ENCODE measurements at places on chromosomes 2 and 18.

DNA sequence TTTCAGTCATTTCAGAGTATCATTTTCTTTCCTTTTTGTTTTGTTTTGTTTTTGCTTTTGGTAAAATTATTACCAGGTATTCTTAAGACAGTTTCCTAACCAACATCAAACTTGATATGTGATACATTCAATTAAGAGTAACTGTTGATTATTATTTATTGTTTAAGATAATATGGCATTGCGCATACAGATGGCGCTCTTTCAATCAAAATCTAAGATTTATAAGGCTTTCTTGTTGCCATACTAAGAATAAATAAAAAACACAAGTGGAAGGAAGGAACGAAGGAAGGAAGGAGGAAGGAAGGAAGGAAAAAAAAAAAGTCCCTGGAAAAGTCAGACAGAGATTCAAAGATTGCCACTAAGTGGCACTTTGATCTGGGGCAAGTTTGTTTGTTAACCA is 1308.7 kb upstream of the FAM98A start:
- no peak for DNase-seq

GRCh38 chr2:98771721-98772524 is 41.0 kb upstream of the MGAT4A start:
- DNase-seq: no peak

GRCh38 chr2:215681799-215682596 is 246.1 kb upstream of the FN1 start:
- no peak for DNase-seq

DNA sequence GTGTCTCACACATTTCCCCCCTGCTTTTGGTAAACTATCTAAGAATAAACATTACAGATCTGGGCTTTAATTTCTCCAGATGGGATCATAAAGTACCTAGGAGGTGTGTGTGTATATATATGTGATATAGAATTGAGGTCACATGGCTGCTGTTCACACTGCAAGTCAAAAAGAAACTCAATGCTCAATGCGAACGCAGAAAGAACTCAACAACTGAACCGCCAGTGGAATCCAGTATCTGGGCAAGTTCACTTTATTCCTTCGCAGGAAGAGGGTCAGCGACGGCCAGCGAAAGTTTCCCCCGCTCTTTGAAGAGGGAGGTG is 17.7 kb downstream of the POU3F3 start:
- no peak for DNase-seq

GRCh38 chr2:232800166-232800565 is 23.8 kb upstream of the KCNJ13 start:
- DNase-seq: no peak

- DNase-seq: no peak
Measured at GRCh38 chr2:231621051-231621879, 28.6 kb downstream of the TEX44 start.

- DNase-seq: no peak
Measured at GRCh38 chr2:49812730-49813129, 658.4 kb upstream of the FSHR start.

- no peak for DNase-seq
Measured at GRCh38 chr2:99444222-99444621, 45.6 kb downstream of the REV1 start.

DNA sequence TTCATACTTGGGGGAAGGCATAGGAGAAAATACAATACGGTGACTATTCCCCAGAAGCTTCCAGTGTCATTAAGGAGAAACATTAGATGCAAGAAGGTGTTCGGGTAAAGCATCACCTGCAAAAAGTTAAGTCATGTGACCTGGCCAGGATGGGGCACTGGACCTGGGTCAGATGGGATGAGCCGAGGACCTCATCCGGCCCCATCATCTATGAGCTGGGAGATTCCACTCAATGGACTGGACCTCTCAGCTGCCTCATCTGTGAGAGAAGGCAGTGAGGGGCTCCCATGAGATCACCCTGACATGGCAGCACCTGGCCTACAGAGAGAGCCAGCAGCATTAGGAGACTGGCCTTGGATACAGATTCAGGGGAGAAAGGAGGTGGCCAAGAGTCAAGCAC is 111.4 kb upstream of the TEX51 start:
- DNase-seq: no peak

- DNase-seq: no peak
Measured at GRCh38 chr2:16249246-16250055, 309.1 kb downstream of the MYCN start.

GRCh38 chr18:63508596-63508995 is 31.8 kb downstream of the SERPINB5 start:
- DNase-seq: no peak

DNA sequence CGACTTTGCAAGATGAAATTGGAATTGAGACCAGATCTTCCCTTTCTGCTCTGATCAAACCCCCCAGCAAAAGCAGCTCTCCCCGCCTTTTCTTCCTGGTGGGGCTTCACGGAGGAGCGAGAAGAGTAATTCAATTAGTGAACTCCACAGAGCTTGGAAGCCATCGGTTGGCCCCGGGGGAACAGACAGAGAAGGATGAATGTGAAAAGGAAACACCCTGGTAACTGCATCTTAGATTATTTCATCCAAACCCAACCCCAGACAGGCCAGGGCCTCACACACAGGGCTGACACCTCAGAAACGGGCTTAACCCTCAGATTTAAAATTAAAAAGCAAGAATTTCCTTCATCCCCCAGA is 18.3 kb downstream of the SMAD7 start:
- DNase-seq: no peak

DNA sequence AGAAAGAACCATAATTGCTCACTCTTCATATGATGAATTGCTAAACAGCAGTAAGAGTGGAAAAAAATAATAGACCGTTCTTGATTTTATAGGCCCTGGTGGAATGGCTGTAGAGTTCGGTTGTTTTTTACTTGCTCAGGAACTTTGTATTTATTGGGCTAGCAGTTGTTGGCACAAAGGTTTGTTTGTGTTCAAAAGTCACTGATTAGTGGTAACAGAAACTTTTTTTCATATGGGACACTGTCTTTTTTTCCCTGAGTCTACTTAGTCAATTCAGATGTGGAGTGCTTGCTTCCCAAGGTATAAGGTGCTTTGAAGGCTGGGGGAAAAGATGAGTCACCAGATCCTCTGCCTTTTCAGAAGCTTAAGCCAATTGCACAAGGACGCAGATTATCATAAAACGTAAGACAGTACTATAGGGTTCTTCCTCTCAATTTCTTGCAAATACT is 25.8 kb downstream of the PHLPP1 start:
- no peak for DNase-seq

GRCh38 chr18:31041271-31042083 is 1.1 kb downstream of the DSC3 start:
- no peak for DNase-seq

- DNase-seq: no peak
Measured at GRCh38 chr18:12625241-12625640, 32.7 kb downstream of the SPIRE1 start.

DNA sequence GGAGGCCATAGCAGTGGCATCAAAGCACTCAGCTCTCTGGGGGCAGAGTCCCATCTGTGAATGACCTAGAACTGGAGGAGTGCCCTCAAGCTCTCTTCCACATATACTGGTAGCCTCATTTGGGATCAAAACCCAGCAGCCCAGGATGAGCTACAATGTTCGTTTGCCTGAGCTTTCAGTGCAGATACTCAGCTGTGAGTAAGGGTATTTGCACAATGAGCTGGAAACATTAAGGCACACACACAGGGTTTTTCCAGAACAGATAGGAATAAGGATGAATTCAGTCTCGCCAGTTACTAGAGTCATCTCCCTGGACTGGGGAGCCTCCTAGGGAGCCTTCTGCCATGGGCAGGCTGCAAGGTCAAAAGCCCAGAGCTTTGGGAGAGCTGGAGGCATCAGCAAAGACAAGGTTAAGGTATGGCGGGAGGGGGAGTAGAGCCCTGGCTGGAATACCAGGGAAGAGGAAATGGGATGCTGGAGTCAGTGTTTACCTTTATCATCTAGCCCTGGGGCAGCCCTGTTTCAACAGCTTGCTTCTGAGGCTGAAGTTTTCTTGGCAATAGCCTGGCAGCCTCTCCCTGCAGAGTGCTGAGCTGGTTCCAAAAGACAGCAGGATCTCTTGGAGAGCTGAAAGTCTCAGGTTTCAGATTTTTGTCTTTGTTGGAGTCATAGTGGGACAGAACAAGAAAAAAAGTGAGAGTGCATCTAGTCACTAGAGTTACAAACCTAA is 187.7 kb downstream of the LOXHD1 start:
- no peak for DNase-seq

- no peak for DNase-seq
Measured at GRCh38 chr2:72573232-72573631, 252.6 kb downstream of the EXOC6B start.

DNA sequence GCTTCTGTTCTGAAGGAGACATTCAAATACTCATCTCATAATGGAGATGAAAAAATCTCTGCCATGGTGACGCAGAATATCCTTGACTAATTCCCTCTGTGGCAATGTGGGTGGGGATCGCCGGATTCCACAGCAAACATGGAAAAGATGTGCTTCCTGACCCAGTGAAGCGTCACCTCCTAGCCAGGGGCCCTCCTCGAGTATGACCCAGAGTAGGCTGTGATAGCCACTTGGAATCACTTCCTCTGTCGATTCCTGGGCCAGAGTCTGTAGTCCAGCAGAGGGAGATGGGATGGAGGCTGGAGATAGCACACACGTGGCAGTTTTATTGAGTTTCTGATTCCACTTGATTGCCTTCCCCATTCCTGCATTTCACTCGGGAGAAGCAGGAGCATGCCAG is 36.8 kb downstream of the DRC1 start:
- DNase-seq: no peak

DNA sequence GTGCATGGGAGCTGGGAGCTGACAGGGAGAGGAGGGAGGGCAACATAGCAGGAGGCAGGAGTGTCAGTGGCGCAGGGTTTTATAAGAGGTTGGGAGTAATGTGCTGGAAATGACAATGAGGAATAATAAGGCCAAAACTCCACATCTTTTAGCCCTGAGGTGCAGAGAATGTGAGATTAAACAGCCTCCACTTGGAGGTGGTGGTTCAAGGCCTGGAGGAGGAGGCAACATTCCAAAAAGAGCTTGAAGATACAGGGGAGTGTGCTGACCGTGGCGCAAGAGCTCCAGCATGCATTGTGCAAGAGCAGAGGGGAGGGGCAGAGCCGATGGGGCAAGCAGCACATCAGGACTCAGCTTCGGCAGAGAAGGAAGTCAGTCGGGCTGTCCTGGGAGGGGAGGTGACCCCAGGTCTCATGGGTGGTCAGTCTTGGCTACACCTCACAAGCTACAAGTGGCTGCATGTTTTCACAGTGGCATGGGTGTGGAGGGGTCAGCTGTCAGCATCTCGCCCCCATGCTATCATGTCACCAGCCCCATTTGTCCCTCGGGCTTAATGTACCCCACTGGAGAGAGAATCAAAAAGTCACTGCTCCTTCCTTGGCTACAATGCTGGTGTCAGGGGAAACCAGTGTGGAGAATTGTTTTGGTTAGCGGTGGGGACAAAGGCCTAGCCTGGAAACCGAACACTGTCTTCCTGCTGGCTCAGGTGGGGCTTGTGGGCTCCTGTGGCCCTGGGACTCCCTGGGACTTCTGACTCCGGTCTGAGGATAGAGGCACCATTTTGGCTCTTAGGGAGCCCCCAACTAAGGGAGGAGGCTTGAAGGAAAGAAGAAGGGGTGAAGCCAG is 208.0 kb downstream of the ZFP36L2 start:
- no peak for DNase-seq

- DNase-seq: no peak
Measured at GRCh38 chr2:38462121-38462661, 85.1 kb upstream of the ATL2 start.

DNA sequence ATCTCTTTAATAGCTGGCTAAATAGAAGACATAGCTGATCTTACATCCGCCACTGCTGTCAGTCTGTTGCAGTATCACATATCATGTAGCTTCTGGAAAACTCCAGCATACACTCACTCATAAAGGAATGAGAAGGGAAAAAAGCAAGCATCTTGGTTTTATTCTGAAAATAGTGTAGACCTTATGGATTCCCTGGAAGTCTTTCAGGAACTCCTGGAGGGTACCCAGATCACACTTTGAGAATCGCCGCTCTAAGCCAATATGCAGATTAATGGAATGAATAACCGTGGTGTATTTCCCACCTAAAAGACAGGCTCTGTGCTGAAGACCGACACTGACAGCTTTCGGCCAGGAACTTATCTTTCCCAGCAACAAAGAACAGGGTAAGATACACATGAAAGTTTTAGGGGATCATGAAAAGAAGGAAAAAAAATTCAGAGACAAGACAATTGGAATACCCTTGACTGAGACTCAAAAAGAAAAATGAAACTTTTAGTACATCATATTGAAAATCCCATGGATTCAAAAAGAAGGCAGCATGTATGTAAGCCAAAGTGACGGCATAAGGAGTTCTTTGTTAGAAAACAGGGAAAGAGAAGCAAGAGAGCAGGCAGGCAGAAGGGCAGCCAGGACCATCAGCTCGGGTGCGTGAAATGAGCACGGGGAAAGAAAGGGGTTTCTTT is 56.4 kb upstream of the SEC11C start:
- no peak for DNase-seq

DNA sequence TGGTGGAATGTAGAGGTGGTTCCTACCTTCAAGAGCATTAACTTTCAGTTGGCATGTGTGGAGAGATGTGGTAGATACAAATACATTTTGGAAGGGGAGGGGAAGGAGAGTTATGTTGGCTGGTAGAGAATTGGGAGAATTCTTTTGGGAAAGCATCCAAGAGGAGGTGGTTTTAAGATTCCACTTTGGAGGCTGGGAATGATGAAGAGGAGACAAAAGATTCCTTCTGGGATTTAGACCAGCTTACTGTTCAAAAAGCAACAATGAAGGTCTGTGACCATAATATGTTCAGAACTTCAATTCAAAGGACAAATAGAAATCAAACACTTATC is 120.8 kb upstream of the FOSL2 start:
- no peak for DNase-seq

GRCh38 chr18:10518595-10519255 is 7.1 kb upstream of the NAPG start:
- DNase-seq: no peak

DNA sequence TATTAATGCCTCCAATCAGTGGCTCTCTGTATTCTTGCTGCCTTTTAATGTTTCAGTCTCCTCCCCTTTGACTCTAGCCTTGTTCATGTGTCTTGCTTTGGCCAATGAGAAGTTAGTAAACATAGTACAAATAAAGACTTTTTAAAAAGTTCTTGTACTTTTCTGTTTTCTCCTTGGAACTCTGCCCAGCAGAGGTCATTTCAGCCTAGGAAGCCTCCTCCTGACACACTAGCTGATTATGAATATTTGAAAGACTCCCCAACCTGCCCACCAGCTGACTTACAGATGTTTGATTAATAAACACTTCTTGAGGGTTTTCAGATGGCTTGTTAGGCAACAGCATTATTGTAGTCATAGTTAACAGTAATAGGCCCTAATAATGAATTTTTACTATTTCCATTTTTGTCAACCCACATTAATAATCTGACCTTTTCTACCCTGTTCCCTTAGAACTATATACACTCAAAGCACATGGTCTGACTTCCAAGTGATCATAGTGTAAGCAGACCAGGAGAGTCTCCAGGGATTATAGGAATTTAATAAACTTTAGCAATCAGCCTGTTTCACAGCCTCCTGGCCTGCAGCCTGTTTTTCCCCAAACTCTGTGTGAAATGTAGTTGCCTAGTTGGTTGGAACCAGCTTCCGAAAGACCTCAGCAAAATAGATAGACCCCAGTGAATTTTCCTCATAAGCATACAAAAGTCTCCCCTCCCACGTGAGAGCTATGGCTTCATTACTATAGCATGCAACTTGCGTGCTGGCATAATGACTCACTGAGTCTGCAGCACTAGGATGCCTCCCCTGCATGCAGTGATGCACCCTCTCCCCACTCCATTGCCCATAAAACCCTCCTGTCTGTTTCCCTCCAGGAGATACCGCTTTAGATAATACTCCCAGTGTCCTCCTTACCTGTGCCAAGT is 670.7 kb upstream of the ZNF804A start:
- no peak for DNase-seq

- DNase-seq: no peak
Measured at GRCh38 chr2:132417430-132418035, 928 bp downstream of the GPR39 start.
